ENCODE measurements at places on chromosomes 7 and 10.
A peak's percentile ranks its signal among the peaks of the same experiment; 100 is the strongest.

- DNase-seq: no peak
Measured at GRCh38 chr10:75977139-75977538, 545.7 kb downstream of the LRMDA start.

- DNase-seq: no peak
Measured at GRCh38 chr7:83271212-83272099, 108.8 kb upstream of the PCLO start.

- DNase-seq: no peak
Measured at GRCh38 chr7:93736668-93737369, 153.7 kb downstream of the TFPI2 start.

DNA sequence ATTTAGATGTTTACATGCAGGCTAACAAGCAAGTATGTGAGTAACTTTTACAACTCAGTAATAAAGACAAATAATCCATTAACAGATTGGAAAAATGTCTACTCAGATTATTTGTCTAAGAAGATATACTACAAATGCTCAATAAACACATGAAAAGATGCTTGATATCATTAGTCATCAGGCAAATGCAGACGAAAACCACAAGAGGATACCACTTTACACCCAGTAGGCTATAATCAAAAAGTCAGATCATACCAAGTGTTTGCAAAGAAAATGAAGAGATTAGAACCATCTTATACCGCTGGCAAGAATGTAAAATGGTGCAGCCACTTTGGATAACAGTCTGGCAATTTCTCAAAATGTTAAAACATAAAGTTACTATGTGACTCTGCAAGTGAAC, 84.1 kb downstream of the MALSU1 start:
- DNase-seq: no peak

GRCh38 chr7:95446618-95447017, 11.8 kb upstream of the PON2 start:
- DNase-seq: no peak

DNA sequence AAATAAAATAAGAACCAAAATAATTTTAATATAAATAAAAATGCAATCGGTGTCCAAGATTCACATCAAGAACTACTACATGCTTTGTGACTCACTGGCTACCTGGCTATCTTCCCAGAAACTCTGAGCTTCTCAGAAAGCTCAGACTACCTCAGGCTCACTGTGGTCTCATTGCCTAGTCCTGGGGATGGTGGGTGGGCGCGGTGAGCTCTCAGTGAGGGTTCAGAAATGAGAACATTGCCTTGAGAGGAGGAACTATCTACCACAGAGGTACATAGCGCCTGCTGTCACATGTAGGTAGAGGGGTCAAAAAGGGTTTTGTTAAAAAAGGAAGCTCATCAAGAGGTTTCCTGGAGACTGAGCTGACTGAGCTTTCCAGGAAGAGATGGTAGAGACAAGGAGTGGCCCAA, 108.0 kb downstream of the WDFY4 start:
- DNase-seq: no peak

- no peak for DNase-seq
Measured at GRCh38 chr7:92282930-92283329, 37.2 kb downstream of the ANKIB1 start.

DNA sequence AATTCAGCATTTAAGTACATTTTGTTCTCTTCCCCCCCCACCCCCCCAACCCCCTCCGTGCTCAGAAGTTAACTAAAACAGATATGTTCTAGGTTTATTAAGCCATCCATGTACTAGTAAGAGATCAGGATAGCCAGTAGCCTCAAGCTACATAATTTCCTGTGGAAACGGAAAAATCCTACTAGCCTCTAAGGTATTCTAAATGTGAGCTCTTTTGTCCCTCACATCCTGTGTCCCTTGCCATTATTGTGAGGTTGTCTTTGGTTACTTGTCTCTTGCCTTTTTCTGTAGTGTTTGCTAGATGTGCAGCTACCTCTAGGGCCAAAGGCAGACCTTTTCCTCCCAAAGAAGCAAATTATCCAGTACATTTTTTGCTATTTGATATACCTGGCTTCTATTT, 92.1 kb downstream of the BTRC start:
- no peak for DNase-seq

DNA sequence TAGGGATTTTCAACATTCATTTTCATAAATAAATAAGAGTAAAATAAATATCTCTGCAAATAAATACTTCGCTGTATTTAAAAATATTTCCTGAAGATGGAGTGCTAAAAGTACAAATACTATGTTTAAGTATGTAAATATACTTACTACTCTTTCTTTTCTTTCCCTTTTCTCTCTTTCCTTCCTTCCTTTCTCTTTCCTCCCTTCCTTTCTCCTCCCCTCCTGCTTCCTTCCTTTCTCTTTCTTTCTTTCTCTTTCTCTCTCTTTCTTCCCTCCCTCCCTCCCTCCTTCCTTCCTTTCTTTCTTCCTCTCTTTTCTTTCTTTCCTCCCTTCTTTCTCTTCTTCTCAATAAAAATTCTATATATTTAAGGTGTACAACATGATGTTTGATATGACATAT, 496.1 kb downstream of the CCSER2 start:
- no peak for DNase-seq

DNA sequence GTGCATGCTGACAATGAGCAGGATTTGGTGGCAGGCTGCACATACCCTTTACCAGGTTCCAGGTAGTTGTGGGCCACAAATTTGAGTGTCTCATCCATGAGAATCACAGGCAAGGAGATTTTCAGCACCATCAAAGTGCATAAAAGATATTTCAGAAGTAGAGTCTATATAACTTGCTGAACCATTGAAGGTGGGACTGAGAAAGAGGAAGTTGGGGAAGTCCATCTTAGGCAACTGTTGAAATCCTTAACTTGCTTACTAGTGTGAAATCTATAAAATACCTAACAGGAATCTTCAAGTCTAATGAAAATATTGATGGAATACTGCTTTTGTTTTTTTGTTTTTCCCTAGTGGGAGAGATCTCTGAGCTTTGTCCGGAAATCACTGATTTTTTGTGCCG, 325.1 kb upstream of the PLXDC2 start:
- DNase-seq: no peak

GRCh38 chr10:59387951-59388670, 25.8 kb upstream of the FAM13C start:
- DNase-seq: no peak

- no peak for DNase-seq
Measured at GRCh38 chr10:48804740-48805182, 120.1 kb downstream of the WDFY4 start.

DNA sequence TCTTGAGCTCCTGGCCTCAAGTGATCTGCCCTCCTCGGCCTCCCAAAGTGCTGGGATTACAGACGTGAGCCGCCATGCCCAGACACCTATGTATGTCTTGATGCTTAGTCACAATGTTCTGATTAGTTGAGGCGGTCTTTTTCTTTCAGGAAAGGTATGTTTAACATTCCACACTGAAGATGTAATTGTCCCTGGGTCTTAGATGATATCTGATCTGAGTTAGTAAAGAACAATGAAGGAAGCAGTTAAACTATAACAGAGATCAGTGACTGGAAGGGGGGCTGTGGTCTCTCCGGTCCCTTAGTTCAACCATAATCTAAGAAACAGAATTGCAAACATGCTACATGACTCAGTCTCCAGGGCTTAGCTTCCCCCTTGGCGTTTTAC, 31.5 kb upstream of the SH2D4B start:
- no peak for DNase-seq

- DNase-seq: no peak
Measured at GRCh38 chr7:69277366-69277765, 320.9 kb upstream of the AUTS2 start.

- DNase-seq: no peak
Measured at GRCh38 chr10:90526721-90527120, 331.1 kb downstream of the HTR7 start.

- DNase-seq: no peak
Measured at GRCh38 chr7:159017741-159018140, 126.9 kb downstream of the VIPR2 start.

DNA sequence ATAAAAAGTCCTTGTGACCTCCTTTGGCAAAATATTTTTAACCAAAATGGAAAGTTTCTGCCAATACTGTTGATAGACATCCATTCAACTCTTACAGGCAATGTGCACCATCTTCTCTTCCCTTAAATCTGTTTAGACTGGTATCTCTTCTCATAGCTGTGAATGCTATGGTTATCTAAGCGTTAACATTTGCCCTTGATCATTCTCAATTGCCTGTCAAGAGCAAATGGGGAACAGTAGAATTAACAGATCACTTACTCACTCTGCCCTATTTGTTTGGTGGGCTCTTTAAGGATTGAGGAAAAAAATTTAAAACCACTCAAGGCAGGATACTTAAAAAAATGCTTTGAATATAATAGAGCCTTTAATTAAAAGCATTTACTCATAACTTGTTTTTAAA, 808.4 kb downstream of the NXPH1 start:
- DNase-seq: no peak

GRCh38 chr10:128087146-128087883, 38.9 kb downstream of the MKI67 start:
- DNase-seq: no peak

GRCh38 chr7:103307503-103308231, 10.4 kb downstream of the PMPCB start:
- DNase-seq: no peak

DNA sequence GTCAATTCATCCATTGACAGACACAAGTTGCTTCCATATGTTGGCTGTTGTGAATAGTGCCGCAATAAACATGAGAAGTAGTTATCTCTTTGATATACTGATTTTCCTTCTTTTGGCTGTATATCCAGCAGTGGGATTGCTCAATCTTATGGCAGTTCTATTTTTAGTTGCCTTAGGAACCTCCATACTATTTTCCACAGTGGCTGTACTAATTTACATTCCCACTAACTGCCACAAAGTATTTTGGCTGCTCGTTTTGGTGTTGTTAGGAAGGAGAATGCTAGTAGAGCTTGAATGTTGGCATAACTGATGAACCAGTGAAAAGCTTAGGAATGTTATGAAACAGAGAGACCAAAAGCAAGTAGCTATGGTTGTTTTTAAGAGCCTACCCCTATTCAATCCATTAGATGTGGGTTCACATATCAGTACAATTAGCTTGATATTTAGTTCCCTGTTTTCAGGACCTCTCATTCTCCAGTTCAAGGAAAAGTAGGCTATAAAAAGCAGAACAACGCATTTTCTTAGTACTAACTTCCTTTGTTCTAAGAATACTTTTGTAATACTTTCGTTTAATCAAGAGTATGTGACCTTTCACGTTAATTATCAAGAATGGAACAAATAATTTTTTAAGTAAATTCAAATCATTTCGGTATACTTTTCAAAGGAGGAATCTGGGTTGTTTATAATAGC, 100.3 kb downstream of the FAS start:
- DNase-seq: no peak

DNA sequence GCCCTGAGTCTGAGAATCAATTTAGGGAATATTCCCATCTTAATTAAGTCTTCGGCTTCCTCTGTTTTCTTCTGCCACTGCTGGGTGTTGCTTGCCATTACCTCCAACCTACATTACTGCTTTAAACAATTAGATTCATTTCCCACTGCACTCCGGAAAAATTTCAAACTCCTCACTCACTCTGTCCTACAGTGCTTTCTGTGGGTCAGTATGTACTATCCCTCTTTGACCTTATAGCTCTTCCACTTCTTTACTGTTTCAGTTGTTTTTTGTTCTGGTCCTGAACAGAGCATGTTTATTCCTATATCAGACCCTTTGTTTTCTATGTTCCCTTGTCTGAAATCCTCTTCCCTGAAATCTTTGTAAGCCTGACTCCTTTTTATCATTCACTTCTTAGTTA, 160.6 kb downstream of the MAGI2 start:
- DNase-seq: no peak

DNA sequence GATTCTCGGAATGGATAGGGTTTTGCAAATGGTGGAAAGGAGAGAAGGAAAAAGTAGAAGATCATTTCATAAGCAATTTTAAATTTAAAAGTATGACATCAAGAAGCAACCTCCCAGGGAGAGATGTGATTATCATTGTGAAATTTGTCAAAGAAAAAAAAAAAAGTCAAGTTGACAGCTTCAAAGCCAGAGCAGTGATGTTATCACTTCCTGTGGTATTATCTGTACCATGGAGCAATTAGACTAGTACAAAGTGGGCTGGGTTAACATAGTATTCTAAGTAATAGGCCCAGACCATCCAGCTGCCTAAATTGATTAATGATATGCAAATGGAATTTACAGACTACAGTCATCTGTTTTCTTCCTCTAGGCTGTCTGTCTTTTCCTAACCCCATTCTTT, 84.0 kb upstream of the NPY start:
- no peak for DNase-seq

- no peak for DNase-seq
Measured at GRCh38 chr10:87847550-87847949, 15.8 kb downstream of the KLLN start.

DNA sequence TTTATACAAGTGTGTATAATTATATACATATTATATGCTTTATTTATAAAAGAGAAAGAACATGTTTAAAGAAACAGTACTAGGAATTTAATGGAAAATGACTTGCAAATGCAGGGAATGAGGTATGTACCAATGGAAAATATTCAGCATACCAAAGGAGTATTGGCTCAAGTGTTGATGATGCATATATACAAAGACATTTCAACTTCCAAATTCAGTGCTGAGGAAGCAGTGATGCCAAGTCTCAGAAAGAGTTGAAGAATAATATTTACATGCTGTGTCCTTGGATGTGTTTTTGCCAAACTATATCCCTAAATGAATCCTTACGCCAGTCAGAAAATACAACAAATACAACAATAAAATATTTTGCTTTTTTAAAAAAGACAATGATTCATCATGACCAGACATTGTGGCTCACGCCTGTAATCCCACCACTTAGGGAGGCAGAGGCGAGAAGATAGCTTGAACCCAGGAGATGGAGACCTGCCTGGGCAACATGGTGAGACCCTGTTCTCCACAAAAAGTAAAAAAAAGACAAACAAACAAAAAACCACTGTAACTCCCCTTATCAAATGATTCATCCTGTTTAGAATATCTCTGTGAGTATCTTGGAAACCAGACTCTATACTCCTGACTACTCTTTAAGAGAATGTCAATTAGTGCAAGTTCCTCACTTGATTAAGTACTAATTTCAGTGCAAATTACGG, 157.2 kb downstream of the CHRM2 start:
- no peak for DNase-seq

- peak; percentile 28 for DNase-seq
Measured at GRCh38 chr10:133359554-133359971, 1.7 kb upstream of the FUOM start.

- DNase-seq: no peak
Measured at GRCh38 chr7:46131916-46132795, 211.1 kb upstream of the IGFBP3 start.

- DNase-seq: no peak
Measured at GRCh38 chr10:6625428-6625827, 45.4 kb upstream of the PRKCQ start.

- DNase-seq: no peak
Measured at GRCh38 chr10:78843495-78843894, 225.3 kb upstream of the ZMIZ1 start.

Measured in activated T-cell treated with anti-CD3 and anti-CD28 coated beads, Interleukin-2, amount 50 U/mL, for 4 hours (primary cell).